ENCODE measurements at places on chromosomes 2 and 18.

- peak; percentile 65 for DNase-seq
Observed at GRCh38 chr2:3168230-3168891, 209.3 kb downstream of the EIPR1 start.

- DNase-seq = no peak
Observed at GRCh38 chr18:70582981-70583380, 294.1 kb downstream of the SOCS6 start.

DNA sequence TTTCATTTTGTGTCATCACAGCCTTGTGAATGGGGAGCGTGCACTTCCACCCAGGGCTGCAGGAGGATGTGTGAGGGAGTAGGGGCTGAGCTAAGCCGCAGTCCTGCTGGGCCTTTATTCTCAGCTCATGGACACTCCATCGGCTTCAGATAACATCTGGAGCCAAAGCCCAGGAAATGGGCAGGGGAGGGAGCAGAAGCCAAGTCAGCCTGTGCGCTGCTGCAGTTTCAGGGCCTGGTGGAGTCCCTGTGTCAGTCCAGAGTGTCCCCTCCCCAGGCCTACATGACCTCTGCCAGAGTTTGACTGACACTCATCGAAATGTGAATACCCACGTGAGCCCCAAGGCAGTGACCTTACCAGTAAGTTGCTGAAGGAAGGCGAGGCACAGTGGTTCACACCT lies 242.2 kb downstream of the LOXHD1 start:
- DNase-seq = no peak

- no peak for DNase-seq
Observed at GRCh38 chr2:2060431-2060830, 270.6 kb downstream of the MYT1L start.

GRCh38 chr18:59067873-59068272 lies 71.8 kb upstream of the SEC11C start:
- no peak for DNase-seq

DNA sequence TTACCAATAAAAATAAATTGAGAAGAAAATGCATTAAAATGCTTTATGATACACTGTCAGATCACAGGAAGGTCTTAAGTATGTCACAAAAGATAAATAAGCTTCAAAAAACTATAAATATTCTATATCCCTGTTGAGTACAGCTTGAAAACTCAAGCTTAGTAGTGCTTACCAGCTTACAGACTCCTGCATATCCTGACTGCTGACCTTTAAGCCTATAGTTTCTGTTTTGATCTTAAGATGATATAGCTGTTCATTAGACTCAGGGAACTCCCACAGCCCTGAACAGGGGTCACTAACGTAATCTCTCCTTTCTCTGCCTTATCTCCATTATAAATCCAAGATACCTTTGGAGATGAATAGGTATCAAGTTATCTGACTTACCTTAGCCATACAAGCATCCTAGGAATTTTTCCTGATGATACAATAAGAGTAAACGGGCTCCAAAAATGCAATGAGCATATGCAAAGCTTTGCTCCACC lies 93.7 kb upstream of the RBBP8 start:
- no peak for DNase-seq

- no peak for DNase-seq
Observed at GRCh38 chr2:170247882-170248393, 70.0 kb downstream of the MYO3B start.

- DNase-seq = no peak
Observed at GRCh38 chr18:67363694-67364093, 152.8 kb downstream of the DSEL start.

DNA sequence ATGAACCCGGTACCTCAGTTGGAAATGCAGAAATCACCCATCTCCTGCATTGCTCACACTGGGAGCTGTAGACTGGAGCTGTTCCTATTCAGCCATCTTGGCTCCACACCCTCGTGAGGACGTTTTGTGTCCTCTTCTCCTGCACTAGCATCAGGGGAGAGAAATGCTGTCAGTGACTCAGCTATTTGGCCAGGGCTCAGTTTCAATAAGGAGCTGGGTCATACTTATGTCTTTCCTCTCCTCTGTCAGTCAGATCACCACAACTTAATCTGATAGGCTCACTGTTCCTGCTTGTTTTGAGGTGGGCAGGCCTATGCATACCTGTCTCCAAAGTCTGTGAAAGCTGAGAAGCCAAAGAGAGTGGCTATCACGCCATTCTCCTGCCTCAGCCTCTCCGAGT lies 921.2 kb downstream of the DCC start:
- DNase-seq = no peak
